ENCODE measurements at places on chromosomes 5 and 9.

GRCh38 chr5:40384782-40385390 is 294.8 kb upstream of the PTGER4 start:
- no peak for DNase-seq

- DNase-seq = no peak
Measured at GRCh38 chr5:76380346-76381066, 22.6 kb upstream of the IQGAP2 start.

- no peak for DNase-seq
Measured at GRCh38 chr9:101275769-101276250, 109.0 kb downstream of the BAAT start.

DNA sequence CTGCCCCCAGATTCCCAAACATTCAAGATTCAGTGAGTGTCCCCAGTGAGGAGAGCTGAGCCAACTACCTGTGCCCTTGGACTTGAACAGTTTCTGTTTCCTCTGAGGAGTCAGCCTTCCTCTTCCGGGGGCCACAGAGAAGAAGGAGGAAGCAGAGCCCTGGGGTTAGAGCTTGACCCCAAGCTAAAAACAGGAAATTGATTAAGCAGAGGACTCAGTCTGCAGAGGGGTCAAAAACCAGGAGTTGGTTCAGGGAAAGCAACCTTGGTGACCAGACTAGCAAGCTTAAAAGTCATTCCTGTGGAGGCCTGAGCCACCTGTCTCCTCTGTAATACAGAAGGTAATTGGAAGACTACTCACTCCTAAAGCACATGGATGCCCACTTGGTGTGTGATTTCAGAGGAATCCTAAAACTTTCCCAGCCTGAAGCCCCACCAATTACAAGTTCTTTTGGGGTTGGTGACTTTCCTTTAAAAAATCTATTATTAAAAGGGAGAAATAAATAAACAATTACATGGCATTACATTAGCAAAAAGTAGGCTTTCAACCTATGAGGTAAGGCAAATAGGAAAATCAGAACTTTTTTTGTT is 64.2 kb upstream of the SELENOP start:
- no peak for DNase-seq

- DNase-seq = no peak
Measured at GRCh38 chr9:135950135-135950682, 11.0 kb downstream of the UBAC1 start.

GRCh38 chr9:135135929-135136315 is 48.5 kb downstream of the OLFM1 start:
- DNase-seq = no peak

- DNase-seq = no peak
Measured at GRCh38 chr5:17079562-17079961, 137.9 kb upstream of the BASP1 start.

DNA sequence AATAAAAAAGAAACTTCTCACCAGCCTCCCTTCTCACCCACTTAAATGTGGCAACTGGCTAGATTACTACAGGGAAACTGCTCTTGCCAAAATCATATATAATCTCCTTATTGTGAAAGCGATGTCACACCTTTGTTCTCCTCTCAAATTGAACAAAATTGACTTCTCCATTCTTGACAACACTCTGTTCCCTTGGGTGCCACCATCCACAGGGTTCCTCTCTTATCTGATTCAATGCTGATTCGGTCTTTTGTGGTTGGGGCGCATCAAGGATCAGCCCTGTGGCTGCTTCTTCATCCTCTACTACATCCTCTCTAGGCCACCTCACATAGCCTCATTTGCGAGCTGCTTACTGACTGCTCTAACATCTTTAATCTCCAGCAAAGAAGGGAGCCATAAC is 86.1 kb downstream of the EDIL3 start:
- no peak for DNase-seq

DNA sequence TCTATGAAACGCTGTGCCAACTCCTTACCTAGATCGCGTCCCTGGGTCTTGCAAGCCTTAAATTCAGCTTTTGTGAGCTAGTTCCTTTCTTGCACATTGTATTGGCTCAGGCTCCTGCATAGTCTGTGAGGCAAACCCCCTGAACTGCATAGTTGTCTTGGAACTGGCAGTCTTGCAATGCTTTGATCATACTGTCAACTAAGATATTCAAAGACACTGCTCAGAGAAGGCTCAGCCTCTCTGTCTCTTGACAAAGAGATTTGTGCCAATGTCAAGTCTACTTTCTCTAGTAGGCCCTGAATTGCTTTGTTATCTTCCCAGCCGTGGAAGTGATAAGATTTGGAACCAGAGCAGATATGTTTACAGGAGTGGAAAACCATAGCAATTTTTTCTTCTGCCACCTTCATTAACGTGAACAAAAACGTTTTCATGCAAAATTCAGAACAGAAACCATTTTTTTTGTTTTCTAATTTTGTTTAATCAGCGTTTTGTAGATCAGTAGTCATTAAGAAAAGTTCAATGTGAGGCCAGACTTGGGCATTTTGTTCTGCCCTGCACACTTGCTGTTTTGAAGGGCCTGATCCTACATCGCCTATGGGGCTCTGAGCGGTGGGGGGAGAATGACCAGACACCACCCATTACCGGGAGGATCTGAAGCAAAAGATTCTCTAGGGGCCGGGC is 27.6 kb upstream of the ENTREP1 start:
- DNase-seq = no peak

GRCh38 chr9:105245029-105245890 is 809 bp downstream of the SLC44A1 start:
- DNase-seq = peak; percentile 67

- DNase-seq = peak; percentile 56
Measured at GRCh38 chr5:5886812-5887486, 464.5 kb downstream of the ICE1 start.

GRCh38 chr5:6659941-6660684 is 26.9 kb downstream of the SRD5A1 start:
- peak; percentile 64 for DNase-seq

DNA sequence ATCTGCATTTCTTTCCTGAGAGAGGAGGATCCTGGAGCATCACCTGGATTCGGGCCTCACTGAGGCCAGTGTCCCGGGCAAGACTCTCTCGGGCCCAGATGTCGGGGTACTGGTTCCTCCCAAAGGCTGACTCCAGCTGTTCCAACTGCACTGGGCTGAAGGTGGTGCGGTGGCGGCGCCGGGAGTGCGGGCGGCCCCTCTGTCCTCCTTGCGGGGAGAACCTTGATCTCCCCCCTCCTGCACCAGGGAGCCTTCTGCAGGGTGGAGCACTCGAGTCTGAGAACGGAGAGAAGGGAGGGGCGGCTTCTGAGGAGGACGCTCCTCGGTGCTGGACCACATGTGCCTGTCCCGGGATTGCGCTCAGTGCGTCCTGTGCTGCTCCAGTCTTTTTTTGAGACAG is 2.0 kb downstream of the PROP1 start:
- DNase-seq = no peak

DNA sequence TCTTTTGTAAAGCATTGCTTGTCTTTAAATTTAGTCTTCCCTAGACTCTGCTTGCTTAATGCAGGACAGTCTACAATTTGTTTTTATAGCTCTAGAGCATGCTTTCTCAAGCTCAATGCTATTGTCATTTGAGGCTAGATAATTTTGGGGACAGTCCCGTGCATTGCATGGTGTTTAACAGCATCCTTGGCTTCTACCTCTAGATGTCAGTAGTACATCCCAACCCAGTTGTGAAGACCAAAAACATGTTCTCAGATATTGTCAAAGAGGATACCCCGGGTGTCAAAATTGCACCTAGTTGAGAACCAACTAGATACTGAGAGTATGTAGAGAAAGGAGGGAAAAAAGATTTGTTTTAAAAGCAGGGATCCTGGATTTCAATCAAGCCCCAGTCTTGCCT is 277.5 kb downstream of the CEMIP2 start:
- DNase-seq = peak; percentile 8

- DNase-seq = no peak
Measured at GRCh38 chr5:74127381-74128320, 501.7 kb downstream of the ARHGEF28 start.

GRCh38 chr5:97751540-97751939 is 568.5 kb upstream of the RIOK2 start:
- no peak for DNase-seq

- no peak for DNase-seq
Measured at GRCh38 chr5:96503501-96504236, 70.6 kb upstream of the PCSK1 start.

DNA sequence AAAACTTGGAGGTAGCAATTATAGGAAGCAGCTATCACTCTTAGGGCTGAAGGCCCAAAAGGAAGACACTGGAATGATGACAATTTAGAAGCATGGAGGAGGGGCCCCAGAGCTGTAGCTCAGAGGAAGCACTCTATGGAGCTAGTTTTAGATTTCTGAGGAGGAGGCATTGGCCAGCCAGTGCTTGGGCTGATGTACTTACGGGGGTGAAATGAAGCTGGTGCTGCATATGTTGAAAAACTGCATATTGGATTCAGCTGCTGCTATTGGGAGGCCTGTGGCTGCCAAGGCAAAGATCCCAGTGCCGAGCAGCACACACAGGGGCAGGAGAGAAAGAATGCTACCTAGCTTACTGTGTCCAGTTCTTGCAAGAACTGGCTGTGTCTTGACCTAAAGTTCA is 53.9 kb upstream of the HMHB1 start:
- DNase-seq = no peak

DNA sequence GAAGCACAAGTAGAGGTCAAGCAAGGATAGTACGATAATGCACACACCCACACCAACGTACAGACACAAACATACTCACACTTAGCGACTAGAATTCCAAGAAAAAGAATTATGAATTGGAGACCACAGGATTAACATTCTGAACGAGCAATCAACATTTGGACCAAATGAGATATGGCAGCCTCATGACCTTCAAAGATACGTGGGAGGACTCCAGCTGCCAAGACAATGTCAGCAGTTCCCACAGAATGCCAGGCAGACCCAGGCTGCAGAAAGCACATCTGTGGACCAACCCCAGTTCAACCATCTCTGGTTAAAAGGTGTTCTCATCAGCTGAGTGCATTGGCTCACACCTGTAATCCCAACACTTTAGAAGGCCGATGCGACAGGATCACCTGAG is 187.6 kb upstream of the GRAMD2B start:
- no peak for DNase-seq

GRCh38 chr9:88593537-88594185 is 58.7 kb downstream of the NXNL2 start:
- peak; percentile 72 for DNase-seq

DNA sequence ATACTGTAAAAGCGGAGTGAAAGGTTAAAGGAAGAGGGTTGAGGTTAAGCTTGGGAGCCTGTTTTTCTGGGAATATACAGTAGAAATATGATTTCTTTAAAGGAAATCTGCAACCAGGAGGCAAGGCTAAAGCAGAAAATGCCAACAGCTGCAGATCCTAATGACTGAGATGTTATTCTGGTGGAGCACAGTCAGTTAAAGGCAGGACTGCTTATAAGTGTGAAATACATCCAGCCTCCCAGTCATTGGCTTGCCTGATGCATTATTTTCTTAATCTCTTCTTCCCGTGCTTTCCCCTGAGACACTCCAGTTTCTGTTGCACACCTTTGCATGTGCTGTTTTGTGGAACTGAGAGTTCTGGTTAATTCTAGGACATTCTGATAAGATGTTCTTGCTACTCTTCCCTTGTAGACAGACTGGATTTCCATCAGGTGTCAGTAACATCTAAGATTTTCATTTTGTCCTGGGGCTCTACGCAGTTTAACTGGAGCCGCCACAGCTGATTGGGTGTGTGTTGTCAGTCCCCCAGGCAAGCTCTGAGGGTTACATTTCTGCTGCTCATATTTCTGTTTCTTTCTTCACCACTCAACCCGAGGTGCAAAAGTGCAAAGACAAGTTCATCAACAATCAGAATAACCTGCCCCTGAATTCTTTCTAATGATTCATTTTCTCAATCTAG is 44.4 kb downstream of the CAST start:
- DNase-seq = peak; percentile 9

DNA sequence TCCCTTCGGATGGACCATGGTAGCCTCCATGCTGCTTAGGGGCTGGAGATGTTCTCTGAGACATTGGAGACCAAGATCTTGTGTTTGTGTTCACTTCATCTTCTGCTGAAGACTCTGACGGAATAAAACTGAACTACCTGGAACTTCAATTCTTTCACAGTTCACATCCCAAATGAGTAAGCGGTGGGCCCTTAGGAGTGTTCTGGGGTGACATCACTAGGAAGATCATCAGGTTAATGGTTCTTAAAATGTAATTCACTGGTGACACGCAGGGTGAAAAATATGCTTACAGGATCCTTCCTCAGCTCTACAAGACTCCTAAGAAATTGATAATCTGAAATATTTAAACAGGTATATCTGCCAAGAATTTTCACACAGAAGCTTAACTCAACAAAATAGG is 561.5 kb downstream of the SEMA5A start:
- DNase-seq = no peak
